ENCODE measurements at places on chromosomes 1 and 21.

- DNase-seq, result no peak
Measured at GRCh38 chr1:169872906-169873305, 20.8 kb downstream of the SCYL3 start.

GRCh38 chr1:93765099-93765498, 83.5 kb upstream of the BCAR3 start:
- no peak for DNase-seq

GRCh38 chr1:45016090-45016697, 4.1 kb downstream of the UROD start:
- no peak for DNase-seq

DNA sequence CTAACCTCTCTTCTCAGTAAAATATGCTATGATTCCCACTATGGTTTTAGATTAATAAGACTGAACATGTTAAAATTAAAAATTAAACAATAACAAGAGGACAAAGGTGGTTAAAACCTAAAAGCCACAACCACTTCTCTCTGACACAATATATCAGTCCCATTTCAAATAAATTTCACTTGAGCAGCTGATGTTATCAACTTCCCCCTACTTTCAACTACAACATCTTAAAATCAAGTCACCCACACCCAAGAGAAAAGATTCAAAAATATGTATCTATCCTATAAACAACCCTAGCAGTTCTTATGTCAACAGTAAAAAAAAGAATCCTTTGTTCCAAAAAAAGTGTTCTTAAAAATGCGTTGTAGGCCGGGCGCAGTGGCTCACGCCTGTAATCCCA, 7.5 kb downstream of the PUM1 start:
- DNase-seq, result no peak

DNA sequence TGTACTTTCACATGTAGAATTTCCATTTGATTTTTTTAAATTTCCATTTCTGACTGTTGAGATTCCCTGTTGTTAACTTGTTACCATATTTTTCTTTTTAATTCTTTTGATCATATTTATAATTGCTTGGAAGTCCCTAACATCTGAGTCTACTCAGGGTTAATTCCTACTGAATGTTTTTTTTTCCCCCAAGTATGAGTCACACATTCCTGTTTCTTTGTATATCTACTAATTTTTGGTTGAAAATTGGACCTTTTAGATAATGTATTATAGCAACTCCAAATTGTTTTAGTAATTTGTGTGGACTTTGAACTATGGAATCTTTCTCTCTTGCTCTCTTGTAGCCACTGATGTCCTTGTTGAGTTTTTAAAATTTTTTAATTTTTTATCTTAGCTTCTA, 54.6 kb downstream of the STXBP3 start:
- no peak for DNase-seq

- no peak for DNase-seq
Measured at GRCh38 chr1:63960326-63960725, 186.5 kb downstream of the ROR1 start.

DNA sequence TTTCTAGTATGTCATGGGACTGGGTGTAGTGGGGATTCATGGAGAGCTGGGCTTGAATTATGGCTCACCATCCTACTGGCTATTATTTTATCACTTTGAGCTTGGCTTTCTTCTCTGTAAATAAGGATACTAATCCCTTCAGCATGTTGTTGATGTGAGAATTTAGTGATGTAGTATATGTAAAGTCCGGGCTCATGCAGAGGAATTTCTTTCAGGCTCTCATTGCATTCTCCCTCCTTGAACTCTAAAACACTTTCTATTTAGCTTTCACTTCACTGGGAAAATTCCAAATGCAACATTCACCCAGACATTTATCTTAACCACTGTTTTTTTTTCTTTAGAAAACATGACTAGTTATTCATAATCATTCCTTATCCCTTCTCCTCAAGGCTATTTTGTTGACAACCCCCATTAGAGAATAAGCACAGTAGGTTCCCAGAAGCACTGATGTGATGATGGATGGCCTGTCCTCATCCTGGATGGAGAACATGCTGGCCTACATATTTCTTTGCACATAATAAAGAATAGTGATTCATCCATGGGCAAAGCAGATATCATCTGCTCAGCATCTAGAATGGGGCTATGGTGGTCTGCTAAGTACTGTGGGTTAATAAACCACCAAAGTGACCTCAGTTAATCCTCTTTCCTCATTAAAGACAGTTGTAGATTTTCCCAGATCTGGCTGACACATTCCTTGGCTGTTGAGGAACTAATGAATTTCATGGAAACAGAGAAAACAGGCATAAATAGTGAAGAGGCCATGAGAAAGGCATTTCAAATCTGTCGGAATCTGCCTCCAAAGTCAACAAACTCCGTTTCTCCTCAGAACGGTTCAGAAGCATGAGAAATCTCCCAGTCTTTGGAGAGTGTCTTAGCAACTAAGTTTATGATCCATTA, 68.0 kb upstream of the CYP2J2 start:
- DNase-seq, result no peak

DNA sequence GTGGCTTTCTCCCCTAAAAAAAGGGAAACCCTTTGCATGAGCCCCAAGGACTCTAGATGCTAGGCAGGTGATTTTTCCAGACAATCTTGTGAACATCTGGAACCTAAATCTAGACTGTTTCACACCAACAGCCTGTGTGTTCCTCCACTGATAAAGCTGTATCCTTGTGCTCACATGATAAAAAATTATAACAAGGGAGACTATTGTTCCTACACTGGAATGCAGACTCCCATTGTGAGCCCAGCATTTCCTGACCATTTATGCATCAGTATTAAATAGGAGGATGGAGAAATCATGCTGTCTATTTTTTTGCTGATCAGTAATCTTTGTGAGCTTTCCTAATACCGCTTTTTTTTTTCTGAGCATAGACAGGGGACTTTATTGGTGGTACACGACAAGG, 52.5 kb downstream of the ZNF697 start:
- DNase-seq, result no peak

- DNase-seq, result no peak
Measured at GRCh38 chr21:35217504-35218060, 168.5 kb upstream of the RUNX1 start.

- no peak for DNase-seq
Measured at GRCh38 chr1:14625996-14626395, 27.5 kb downstream of the KAZN start.

DNA sequence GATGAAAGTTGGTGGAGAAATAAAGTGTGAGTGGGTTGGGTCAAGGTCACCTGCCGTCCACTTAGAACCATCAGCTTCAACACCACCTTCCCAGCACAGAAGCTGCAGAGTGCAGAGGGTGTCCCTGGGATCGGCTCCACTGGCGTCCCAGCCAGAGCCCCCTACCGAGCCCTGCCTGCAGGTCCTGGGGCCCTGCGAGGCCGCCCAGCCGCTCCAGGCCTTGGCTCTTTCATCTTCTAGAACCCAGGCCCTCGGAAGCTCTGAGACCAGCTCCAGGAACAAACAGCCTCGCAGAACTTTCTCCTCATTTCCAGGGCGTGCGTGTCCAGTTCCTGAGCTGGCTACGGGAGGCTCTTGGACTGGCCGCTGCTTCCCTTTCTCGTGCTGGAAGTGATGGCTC, 166.0 kb downstream of the PRDM16 start:
- no peak for DNase-seq

DNA sequence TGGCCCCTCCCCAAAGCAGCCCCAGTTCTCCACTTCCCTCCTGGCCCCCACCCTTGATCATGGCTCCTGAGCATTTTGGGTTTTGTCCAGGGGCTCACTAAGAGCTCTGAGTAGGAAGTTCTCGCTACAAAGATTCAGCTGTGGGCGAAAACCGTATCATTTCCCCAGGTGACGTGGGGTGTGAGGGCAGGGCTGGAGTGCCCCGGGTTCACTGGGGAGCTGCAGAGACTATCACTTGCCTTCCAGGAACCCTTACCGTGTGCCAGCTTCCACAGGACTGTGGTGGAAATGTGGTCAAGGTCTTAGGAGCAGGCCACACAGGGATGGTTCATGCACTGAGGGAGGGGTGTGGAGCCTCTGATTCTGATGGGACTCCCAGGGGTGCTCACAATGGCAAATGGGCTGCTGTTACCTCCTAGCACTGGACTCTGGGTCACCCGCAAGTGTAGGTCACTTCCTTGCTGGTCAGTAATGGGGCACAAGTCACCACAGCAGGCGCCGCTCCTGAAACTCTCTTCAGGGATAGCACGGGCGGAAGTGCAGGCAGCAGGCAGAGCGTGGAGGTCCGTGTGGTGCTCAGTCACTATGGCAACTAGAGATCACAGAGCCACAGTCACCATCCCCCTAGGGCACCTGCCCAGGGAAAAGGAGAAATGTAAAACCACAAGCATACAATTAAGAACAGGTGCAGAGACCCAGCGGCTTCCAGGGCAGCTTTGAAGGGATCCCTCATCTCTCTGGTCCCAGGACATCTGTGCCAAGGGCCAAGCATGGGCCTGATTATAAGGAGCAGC, 35.4 kb downstream of the RSPH1 start:
- DNase-seq, result peak; percentile 77

DNA sequence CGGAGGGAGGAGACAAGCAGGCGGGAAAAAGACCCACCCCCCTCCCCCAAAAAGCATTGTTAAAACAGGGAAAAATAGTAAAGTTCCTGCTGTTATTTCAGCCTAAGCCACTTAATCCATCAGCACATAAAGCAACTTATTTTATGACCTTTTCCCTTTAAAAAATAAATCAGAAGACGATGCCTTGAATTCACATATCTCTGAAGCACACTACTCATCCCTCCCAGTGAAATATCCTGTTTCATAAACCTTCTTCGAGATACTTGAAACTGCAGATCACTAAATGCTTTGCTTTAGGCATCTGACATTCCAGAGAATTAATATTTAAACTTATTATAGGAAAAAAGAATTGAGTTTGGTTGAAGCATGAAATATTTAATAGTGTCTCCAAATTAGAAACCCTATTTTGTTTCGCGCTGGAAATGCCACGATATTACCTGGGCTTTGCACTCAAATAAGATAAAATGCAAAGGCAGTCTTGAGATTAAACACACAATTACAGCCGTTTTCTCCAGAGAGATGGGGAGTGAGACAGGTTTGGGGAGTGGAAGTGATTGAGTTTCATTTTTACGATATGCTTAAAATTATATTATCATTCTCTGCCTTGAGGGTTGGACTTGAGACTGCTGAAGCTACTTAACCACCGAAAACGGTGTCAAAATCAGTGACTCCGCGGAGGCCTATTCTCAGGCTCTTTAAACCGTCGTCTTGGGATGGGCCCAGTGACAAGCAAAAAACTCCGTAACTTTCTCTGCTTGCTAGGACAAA, 9.3 kb downstream of the GLIS1 start:
- no peak for DNase-seq

- DNase-seq, result no peak
Measured at GRCh38 chr1:207298636-207299398, 22.7 kb upstream of the CD55 start.

DNA sequence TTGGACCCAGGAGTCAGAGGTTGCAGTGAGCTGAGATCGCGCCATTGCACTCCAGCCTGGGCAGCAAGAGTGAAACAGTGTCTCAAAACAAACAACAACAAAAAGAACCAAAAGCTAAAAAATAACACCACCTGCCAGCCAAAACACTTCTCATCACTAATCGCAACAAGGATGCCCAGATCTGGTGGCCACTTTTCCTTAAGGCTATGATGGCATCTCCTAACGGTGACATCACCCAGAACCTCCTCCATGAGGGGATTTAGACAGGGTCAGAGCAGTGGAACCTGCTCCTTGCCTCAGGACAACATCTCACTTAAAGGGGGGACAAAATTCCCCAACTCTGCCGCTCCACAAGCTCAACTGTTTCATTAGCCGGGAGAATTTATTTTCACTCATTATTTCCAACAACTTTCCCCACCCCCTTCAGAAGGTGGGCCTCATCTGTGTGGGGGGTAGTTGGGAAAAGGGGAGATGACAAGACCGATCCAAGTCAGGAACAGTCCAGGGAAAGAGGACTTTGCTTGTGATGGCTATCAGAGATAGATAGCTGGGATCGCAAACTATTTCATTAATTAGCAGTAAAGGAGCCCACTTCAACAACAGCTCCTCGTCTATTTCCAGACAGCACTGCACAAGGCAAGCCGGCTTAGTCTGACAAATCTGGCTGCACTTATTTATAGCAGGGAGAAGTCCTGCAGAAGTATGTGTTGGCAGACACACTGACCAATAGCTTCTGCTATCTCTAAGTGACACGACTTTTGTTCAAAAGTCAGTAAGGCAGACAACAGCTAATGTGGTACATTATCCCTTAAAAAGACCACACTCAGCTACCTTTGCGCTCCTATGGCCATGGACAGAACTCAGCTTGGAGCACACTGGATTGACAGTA, 2.6 kb downstream of the PABPC4 start:
- DNase-seq, result no peak

GRCh38 chr1:184395937-184396480, 9.2 kb downstream of the C1orf21 start:
- no peak for DNase-seq

Data from activated naive CD4-positive, alpha-beta T cell treated with anti-CD3 and anti-CD28 coated beads, Interleukin-2, amount 10 ng/mL, durations not matched to agents 7 days and 5 days (primary cell).